LoVo (cell line): ENCODE measurements at places on chromosomes 13 and 19.

DNA sequence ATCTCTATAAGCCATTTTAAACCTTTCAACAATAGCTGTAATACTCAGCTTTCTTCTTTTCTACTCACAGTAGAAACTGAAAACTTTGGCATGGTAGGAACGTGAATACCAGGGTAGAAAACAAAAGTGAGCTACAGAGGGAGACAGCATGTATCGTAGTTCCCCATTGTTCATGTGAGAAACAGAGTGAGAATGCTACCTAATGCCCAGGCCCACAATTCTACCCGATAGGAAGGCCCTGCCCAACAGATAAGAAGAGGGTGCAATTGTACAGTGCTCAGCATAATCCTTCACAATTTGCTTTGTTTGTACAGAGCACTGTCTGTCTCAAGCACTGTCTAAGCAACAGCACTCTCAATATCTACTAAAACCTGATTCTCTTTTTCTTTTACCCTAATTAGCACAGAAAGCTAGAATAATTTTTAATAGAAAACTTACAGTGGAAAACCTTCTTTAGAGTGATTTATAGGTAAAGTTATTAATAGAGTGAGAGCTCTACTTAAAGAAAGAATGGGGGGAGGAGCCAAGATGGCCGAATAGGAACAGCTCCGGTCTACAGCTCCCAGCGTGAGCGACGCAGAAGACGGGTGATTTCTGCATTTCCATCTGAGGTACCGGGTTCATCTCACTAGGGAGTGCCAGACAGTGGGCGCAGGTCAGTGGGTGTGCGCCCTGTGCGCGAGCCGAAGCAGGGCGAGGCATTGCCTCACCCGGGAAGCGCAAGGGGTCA lies 322.3 kb downstream of the EFNB2 start:
- no peak for DNase-seq

DNA sequence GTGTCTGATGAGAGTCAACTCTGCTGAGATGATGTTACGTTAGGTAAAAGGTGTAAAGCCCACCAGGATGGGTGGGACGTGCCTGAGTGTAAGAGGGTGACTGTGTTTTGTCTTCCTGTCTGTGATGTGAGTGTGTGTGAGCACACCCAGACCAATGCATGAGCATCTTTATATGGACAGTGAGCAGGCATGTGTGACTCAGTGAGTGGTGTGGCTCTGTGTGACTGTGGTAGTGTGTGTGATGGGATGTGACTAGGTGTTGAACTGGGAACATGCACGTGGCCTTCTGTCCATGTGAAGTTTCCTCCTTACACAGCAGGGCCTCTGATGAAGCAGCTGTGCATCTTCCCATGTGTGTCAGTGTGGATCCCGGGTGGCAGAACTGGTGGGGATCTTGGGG lies 17.8 kb upstream of the LGALS16 start:
- DNase-seq, result no peak

DNA sequence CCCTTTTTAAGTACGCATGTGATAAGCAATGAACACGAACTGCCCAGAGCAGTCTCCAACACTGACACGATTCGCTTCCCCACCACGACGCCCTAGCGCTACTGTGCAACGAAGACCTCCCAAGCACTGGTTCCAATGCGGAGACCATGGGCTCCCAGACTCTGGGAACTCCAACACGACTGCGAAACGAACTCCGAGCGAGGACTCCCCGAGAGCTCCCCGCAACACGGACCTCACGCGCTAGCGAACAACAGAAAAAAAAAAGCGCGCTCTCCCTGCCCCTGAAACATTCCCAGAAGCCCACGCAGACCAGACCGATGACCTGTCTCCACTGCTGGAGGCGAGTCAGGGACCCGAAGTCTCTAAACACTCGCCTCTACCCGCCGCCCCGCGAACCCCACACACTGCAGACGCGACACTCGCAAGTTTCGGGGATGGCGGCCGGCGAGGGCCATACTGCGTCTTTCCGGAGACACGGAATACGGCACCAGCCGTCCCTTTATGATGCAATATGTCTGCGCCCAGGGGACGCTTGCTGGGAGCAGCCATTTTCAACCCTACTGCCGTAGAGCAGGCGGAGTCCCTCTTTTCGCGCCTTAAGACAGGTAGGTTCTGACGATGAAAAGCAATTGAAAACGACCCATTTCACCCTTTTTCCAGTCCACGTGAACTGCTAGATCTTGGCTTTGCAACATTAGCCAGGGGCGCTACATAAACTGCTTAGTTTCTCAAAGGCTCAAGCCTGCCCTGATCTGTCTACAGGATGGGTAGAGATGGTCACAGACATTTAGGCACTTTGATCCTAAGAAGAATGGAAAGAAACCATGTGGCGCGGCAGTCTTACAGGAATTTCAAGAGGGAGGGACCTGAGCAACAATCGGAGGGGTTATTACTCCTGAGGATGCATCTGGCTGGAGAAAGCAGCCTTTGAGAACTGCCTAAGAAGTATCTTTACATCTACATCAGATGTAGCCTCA lies at the start of gene ZNF577:
TSS of gene ZNF577 (minus strand) at position 430 of the 977 bp plus-strand sequence. CDS start 7,569 bp downstream, outside the sequence.
- DNase-seq, result no peak

DNA sequence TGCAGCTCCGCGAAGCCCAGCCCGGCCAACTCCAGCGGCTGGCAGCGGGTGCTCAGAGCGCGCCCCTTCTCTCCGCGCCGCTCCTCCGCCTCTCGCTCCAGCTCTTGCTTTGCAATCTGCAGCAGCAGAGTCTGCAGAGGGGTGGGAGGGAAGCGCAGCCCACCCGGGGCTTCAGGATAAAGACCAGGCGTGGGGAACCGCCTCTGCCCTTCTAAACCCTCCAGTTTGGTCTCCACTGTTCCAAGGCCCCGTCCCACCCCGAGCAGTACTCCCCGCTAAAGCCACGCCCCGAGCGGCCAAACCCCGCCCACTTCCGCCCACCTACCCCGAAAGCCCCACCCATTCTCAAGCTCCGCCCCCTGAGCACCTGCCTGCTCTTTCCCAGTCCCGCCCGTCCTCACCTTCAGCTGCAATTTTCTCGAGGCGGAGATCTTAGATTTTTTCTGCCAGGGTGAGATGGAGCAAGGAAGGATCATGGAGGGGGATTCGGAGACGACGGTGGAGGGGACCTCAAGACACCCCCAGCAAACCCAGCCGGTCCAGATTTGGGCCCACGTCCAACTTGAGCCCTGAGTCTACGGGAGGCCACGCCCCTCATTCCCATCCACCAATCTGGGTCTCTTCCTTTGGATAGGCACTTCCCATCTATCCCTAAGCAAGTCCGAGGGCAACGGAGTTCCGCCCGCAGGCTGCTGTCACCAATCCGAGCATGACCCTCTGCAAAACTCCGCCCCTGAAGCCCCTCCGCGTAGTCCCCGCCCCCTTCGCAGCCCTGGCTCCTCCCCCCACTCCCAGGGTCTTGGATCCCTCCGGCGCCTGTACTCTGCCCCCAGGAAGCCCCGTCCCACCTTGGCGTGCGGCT lies 1.1 kb downstream of the TNNI3 start:
- no peak for DNase-seq

GRCh38 chr19:17370026-17370587 lies 7.0 kb downstream of the PLVAP start:
- no peak for DNase-seq

- DNase-seq, result no peak
Measured at GRCh38 chr13:109717686-109718085, 68.7 kb downstream of the IRS2 start.

GRCh38 chr13:47798194-47798593 lies 202.9 kb downstream of the SUCLA2 start:
- DNase-seq, result no peak

DNA sequence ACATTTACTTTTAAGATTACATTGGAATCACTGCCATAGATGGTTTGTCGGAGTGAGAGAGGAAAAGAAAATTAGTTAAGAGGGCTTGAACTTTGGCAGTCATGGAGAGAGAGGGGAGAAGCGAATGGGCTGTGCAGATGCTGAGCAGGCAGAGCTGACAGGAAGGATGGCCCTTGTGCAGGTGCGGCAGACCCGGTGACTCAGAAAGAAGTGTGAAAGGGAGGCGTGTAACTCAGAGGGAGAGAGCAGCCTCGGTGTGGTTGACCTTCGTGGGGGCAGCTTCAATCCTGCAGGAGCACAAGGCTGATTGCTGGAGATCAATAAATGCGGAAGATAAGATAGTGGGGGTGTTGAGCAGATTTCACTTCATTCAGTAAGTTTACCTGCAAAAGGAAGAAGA lies 76.9 kb downstream of the TNFSF13B start:
- no peak for DNase-seq

GRCh38 chr13:106103779-106104178 lies 431.7 kb downstream of the EFNB2 start:
- peak; percentile 92 for DNase-seq

DNA sequence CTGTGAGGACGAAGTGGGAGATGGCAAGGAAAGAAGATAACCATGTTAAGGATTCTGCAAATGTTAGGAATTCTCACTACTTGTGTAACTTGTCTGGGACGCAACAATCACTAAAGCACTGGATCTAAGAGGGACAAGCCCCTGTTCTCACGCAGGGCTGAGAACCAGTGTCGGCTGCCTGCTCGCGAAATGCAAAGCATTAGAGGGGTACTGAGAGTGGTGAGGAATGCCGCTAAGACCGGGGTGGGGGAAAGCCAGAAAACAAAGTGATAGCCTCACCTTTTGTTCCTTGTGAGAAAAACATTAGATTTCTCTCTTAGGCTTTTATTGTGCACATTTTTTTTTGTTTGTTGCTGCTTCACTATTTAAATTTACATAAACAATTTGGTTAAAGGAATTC lies 241.9 kb downstream of the ABCC4 start:
- DNase-seq, result no peak

DNA sequence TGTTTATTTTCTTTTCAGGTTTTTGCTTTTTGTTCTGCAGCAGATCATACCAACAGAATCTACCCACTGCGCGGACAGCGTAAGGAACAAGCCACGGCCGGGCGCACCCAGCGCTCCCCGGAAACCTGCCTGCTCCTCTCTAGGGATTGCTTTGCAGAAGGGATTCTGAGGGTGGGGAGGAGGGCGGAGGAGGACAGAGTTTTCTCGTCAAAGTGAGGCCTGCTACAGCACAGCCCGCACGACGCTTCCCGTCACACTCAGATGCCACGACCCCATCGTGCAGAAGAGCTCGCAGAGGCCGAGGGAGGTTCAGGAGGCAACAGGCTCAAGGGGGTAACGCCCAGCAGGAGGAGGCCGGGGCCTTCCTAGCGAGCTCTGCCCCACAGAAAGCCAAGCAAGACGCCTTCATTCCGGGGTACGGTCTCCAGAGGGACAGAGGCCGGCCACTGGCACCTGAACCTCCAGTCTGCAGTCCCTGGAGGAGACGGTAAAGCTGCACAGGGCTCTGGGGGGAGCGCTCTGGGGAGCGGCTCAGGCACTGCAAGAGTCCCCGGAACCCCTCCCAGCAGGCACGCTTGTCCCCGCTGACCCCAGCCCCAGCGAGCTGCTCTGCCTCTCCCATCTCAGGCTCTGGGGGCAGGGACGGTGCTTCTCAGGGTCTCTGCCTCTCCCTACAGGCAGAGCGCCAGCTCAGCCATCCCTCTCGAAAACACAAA lies 6.9 kb downstream of the REXO1 start:
- DNase-seq, result no peak

DNA sequence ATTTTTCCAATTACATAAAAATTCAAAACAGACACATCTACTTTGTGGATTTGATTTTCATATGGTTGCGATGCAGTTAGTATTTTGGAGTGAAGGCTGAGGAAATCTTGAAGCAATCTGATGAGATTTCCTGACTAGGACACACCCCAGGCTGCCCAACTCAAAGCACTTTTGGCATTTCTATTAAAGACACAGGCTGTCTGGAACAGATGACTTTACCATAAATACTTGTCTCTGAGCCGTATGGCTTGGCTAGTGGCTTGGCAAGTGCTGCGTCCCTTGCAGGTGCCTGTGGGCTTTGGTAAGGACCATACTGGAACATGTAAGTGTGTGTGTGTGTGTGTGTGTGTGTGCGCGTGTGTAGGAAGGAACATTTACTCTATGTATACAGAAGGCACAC lies 218.8 kb downstream of the FGF9 start:
- no peak for DNase-seq

- no peak for DNase-seq
Measured at GRCh38 chr19:30229525-30230174, 142.5 kb upstream of the ZNF536 start.

DNA sequence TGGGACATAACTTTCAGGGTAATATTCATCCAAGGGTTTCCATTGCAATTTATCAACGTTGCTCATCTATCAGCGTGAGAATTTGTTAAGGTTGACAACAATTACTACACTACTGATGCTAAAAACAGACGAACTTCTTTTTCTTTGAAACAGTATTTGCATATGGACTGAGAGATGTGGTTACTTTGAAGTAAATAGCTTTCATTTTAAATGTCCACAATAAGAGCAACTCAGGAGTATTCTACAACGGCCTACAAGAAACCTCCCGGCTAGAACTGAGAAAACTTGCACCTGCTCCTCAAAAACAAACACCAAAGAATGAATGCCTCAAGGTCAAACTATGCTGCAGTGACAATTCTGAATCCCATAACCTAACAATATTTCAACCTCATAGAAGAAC lies 238.4 kb downstream of the IRS2 start:
- DNase-seq, result no peak
